ENCODE measurements at places on chromosomes 13 and 19.

DNA sequence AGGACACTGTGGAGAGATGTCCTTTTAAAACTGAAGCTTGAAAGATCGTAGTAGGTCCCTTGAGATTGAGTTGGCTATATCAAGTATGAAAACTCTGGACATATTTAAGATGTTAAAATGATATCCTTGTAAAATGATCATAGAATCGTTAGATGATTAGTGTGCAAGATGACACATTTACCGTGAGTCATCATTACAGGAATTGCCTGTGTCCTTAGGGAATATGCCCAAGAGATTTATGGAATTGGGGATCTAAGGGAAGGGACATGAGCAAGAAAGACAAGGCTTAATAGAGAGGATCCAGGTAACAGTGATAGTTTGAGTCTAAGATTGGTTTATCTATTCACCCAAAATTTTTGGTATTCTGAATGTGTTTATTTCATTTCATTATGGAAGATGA, 233.7 kb downstream of the GPC5 start:
- no peak for DNase-seq

GRCh38 chr13:39394796-39395678, 208.0 kb downstream of the LHFPL6 start:
- DNase-seq, result no peak

- peak; percentile 17 for DNase-seq
These were observed 143.4 kb downstream of the URI1 start for GRCh38 chr19:30085394-30085793.

- DNase-seq, result no peak
These were observed 354.9 kb upstream of the SPRY2 start for GRCh38 chr13:80695841-80696240.

DNA sequence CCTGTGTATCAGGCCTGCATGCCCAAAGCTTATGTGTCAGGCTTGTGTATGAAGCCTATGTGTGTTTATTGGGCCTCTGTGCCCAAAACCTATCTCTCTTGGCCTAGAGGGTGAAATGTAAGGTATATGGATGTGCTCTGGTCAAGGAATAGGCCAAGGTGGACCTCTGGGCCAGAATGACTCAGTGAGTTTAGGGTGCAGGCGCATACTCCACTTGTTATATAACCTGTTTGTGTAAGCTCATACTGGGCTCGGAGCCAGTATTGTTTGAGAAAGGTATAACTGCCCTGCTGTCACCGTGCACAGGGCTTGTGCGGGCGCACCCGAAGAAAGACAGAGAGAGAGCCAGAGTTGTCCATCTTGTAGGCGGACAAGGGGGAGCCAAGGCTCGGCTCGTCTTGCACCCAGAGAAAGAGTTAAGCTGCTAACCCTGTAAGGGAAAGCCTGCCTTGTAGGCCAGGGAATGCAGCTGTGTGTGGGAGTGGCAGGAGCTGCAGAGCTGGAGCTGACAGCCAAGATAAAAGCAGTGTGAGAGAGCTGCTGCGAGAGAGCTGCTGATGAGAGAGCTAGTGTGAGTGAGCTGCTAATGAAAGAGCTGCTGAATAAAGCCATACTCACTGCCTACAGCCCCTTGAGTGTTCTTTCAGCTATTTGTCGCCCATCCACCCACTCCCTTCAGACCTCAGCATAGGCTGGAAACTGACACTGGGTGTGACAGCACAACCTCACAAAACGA, 43.4 kb upstream of the N4BP2L1 start:
- DNase-seq, result no peak

DNA sequence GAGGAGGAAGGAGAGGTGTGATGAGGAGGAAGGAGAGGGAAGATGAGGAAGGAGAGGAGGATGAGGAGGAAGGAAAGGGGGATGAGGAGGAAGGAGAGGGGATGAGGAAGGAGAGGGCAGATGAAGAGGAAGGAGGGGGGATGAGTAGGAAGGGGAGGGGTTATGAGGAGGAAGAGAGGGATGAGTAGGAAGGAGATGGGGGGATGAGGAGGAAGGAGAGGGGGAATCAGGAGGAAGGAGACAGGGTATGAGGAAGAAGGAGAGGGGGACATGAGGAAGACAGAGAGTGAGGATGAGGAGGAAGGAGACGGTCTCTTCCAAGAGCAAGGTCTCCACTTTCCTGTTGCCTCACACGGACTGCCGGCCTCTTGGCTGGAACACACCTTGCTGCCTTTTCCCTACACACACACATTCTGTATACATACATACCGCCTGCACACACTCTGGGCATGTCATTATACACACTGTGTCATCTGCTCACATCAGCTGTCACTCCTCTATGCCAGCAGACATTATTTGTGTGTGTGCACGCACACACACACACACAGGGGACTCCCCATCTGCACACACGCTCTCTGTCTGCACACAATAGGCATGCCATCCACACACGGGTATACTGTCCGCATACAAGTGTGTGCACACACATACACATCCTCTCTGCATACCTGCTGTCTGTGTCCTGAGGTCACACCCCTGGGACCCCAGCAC, 11.1 kb upstream of the VSTM2B start:
- DNase-seq, result no peak

GRCh38 chr13:51645154-51645650, 60.9 kb downstream of the WDFY2 start:
- no peak for DNase-seq

DNA sequence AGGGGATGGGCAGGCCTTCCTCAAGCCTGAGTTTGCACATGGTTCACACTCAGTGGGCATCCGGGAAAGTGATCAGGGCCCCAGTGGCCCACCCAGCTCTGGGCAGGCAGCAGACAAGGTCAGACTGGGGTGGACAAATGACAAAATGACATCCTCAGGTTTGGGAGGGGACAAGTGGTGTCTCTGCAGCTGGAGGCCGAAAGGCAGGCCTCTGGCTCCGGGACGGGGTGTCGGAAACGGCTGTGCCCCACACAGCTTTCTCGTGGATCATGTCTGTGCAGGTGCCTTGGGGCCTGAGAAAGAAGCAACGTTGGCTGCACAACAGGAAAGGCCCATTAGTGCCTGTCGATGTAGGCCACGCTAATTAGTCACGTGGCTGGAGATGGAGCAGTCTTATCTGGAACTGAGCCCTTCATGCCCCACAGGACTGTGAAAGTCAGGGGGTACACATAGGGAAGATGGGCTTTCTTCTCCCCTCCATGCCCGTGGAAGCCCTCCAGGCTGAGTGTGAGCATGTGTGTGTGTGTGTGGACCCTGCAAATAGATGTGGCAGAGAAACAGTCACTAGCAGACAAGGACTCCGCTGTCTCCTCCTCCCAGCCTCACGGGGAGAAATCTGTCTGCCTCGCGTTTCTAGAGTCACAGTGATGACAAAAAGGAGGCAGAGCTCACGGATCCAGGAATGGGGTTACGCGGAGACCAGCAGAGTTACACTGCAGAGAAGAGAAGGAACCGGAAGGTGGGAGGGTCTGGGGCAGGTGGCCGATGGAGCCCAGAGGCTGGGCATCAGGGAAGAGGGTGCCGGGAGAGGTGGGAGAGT, 44.2 kb downstream of the CHST8 start:
- DNase-seq, result no peak

- no peak for DNase-seq
These were observed 500.1 kb upstream of the HTR2A start for GRCh38 chr13:47396915-47397314.

GRCh38 chr13:74289861-74290773, 155.9 kb upstream of the KLF12 start:
- DNase-seq, result peak; percentile 25

Data from HTR-8/SVneo (cell line).